ENCODE measurements at places on chromosomes 13 and 19.
A peak's percentile ranks its signal among the peaks of the same experiment; 100 is the strongest.

DNA sequence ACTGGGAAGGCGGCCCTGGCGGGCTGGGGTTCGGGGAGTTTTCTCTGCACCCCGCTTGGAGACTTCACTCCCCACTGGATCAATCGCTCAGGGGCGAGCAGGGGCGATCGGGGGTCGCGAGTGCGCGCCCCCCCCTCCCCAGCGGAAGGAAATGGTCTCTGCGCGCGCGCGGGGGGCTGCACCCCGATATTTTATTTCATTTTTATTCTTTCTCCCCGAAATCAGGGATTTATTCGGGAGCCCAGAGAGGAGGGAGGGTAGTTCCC is 421 bp downstream of the ARID3A start:
- DNase-seq, result no peak

DNA sequence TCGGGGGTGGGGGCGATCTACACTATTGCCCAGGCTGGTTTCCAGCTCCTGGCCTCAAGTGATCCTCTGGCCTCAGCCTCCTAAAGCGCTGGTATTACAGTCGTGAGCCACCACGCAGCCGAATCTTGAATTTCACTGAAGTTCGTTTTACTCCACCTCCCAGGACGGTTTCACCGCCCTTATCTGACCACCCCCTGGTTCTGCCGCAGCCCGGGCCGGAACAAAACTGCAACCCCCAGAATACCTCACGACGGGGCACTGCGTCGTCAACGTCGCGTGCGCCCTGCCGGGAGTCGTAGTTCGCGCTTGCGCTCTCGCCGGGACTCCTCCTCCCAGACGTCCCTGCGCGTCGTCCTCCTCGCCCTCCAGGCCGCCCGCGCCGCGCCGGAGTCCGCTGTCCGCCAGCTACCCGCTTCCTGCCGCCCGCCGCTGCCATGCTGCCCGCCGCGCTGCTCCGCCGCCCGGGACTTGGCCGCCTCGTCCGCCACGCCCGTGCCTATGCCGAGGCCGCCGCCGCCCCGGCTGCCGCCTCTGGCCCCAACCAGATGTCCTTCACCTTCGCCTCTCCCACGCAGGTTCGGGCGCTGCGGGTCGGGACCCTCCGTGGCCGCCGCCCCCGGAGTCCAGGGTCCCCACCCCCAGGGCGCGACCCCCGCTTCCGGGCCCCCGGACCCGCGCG is at the start of gene ATP5F1D:
Gene ATP5F1D, plus strand, starts transcription at position 335 of the 679 bp plus-strand sequence. Its CDS starts 100 bp downstream, at position 435.
- peak; percentile 76 for DNase-seq

GRCh38 chr19:8806661-8807060 is 25.4 kb downstream of the ZNF558 start:
- DNase-seq, result no peak

DNA sequence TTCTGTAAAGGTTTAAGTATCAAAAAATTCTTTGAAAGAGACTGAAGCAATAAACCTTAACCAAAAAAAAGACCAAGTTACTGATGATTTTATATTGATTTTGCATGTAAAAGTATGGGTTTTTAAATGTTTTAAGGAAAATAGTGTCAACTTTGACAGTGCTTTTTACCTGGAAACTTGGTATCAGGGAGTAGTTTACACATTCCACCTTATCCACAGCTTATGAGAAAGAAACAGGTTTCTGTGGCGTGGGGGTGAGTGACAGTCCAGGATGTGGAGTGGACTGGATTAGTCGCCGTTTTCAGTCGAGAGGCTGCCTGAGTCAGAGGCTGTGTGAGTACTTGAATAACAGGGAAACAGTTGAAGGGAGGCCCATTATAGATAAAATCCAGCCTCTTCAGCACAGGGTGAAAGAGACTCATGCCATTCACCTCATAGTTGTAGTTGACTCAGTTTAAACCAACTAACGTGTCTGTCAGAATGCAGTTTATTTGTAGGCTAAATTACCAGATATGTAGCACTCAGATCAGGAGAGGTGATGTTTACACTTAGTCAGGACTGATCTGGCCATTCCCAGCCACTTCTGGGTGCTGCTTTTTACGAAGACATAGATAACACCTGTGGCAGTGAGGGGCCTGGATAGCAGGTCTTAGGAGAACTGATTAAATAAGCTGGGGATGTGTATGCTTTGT is 595 bp upstream of the GPR183 start:
- peak; percentile 15 for DNase-seq

- DNase-seq, result peak; percentile 52
These were observed 33.2 kb downstream of the RASA3 start for GRCh38 chr13:114099191-114099590.

GRCh38 chr19:46009530-46010510 is 13.0 kb downstream of the PGLYRP1 start:
- peak; percentile 72 for DNase-seq

DNA sequence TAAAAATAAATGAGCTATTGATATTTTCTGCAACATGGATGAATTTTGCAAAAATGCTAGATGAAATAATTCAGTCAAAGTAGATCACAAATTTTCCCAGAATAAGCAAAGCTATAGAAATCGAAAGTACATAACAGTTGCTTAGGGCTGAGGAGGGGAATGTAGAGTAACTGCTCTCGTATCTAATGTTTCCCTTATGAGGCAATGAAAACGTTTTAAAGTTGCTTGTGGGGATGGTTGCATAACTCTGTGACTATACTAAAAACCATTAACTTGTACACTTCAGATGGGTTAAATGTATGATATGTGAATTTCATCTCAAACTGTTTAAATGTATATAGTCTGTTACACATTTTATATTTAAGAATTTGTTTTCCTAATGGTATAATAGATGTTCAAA is 231.7 kb downstream of the GGACT start:
- DNase-seq, result no peak

GRCh38 chr13:39864221-39864620 is 208.8 kb downstream of the COG6 start:
- no peak for DNase-seq

DNA sequence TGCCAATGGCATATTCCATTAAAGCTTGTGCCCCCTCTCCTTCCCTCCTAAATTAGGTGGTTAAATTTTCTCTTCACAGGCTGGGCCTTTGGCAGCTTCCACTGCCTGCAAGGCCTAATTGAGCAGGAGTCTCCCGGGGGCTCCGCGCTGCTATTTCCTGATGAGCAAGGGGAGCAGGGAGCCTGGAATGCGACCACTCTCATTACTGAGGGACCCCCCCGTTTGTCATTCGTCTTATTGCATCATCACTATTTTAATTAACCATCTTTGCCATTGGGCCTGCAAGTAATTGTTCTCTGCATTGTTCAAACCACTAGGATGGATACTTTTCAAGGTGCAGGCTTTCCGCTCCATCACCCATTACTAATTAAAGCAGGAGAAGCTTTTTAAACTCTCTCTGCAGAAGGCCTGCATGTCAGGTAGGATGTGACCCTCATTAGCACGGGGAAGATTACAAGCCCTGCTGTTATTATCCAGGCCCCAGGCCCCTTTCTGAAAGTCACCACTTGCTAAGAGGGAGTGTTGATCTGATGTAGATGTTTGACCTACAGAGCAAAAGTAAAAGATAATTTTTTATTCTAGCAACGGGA is 142.3 kb downstream of the OXGR1 start:
- no peak for DNase-seq

DNA sequence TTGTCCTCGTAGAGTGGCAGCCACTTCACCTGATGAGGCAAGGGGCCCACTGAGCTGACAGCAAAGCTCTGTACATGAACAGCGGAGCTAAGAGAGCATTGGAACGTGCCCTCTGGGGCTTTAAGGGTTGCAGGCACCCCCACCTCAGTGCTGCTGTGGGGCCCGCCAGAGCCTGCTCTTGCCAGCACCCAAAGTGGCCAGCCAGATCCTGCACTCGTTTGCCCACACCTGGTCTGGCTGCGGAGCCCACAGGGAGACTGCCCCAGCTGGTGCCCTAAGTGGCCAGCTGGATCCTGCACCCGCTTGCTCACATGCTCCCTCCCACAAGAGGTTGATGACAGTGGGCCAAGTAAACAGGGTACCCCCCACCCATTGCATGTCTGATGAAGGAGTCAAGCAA is 783.4 kb upstream of the MIR17HG start:
- no peak for DNase-seq

DNA sequence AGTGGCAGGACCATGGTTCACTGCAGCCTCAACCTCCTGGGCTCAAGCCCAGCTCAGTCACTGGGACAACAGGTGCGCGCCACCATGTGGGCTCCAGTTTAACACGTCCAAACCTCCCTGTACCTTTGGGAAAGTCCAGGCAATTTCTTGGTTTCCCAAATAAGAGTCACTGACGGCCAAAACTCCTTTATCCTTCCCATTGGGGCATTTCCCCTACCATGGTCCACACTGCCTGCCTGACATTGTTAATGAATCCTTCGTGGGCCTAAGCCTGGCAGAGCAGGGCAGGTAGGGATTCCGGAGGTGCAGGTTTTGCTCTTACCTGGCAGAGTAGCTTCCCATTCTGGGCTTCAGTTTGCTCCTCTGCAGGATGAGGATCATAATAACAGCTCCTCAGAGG is 66.2 kb upstream of the TM9SF2 start:
- DNase-seq, result no peak

DNA sequence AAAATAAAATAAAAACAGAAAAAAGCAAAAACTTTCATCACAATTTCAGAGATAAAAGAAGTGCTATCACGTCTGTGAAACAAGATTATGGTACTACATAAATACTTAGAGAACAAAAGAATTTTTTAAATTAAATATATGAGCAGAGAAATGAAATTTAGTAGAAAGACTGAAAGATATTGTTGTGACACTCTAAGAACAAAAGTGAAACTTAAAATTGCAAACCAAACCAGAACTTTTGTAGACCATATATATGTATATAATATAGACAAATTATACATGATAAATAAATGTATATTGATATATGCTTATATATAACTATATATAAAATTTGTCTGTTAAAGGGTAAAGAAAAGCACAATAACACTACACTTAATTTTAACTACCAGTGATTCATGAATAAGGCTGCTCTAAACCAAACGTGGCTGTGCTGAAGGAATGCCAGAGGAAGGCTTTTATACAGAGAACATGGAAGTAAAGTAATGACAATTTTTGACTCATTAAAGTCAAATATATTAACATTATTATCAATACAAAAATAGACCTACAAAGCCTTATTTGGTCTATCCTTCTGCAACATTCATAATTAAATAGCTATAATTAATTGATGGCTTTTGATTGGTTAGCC is 1516.7 kb upstream of the PCDH20 start:
- DNase-seq, result no peak

DNA sequence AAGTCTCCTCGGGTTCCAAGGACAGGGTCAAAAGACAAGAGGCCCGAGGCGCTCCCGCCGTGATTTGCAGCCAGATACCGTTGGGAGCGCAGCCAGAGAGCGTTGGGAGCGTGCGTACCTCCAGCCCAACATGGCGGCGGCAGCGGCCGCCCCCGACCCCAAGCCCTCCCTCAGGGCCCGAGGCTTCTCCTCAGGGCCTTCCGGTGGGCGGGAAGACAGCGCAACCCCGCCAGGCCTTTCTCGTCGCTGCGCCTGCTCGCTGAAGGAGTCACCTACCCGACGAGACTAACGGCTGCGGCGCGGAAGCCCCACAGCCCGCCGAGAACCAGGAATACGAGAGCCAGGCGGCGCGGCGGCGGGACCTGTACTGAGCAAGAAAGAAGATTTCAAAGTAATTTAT is 3.2 kb upstream of the ZNF850 start:
- no peak for DNase-seq

DNA sequence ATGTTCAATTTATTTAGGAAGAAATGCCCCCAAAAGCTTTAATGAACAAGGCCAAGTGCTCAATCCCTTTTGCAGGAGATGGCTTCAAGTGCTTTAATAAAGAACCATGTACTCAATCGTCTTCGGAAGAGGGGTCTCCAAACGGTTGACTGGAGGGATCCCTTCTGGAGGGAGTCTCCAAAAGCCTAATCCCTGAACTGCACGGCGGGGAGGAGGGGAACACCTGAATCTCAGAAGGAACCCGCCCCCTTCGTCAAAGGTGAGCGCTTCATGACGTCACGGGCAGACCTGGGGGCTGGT is 505 bp downstream of the PAF1 start:
- DNase-seq, result no peak

Data from K562 (cell line).